ENCODE measurements at places on chromosomes 12 and 14.
A peak's percentile ranks its signal among the peaks of the same experiment; 100 is the strongest.

GRCh38 chr12:109554761-109555160, 18.5 kb downstream of the MMAB start:
- no peak for DNase-seq

DNA sequence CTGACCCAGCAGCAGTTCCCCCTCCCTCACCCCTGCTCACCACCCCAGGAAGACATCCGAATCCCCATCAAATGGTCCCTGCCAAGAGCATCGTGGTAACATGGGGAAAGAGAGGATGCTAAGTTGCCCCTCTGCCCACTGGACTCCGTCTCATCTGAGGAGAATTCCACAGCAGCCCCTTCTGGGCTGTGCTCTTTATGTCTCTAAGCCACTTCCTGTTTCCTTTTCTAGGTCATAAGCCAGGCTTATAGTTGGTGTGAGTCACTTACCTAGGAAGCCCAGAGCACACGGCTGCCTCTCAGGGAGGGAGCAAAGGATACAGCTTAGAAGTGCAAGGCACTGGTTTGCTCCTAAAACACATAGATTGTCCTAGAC, 76.0 kb downstream of the VCPKMT start:
- DNase-seq = peak; percentile 88

DNA sequence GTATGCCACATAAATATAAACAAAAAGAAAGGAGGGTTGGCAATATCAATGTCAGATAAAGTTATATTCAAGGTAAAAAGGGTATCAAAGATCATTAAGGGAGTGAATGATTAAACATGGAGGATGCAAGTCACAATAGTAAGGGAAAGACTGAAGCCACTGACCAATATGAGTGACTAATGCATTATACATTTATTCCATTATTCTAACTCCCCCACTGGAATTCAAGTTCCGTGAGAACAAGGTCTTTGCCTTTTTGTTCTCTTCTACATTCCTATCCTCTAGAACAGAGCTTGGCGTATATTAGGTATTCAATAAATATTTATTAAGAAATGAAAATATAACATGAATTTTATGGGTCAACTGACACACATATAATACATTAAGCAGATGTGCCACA, 30.7 kb downstream of the MAP4K5 start:
- DNase-seq = no peak

DNA sequence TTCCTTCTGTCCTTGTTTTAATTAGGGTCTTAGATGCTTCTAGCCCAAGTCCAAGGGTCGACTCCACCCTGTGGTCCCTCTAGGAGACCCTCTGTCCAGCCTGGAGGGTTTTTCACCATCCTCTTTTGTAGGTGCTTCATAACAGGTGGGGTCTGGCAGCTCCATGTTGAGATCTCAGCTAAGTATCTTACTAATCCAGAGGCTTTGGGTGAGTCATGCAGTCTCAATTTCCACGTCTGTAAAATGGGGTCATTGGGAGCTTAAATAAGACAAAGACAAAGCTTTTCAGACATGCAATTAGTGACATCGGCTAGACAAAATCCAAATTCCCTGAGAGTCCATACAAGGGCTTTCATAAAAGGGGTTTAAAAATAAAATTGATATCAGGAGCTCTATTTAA, 3.2 kb downstream of the HSPB8 start:
- DNase-seq = no peak

DNA sequence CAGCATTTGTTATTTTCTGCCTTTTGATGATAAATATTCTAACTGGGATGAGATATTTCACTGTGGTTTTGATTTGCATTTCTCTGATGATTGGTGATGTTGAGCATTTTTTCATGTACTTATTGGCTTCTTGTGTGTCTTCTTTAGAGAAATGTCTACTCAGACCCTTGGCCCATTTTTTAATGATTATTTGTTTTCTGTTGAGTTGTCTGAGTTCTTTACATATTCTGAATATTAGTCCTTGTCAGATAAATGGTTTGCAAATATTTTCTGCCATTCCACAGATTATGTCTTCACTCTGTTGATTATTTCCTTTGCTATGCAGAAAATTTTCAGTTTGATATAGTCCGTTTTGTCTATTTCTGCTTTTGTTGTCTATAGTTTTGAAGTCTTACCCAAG, 317.0 kb downstream of the CEP128 start:
- no peak for DNase-seq

GRCh38 chr14:54567224-54567638, 303 bp downstream of the SAMD4A start:
- no peak for DNase-seq

- no peak for DNase-seq
Measured at GRCh38 chr14:32300136-32300535, 29.0 kb upstream of the AKAP6 start.

DNA sequence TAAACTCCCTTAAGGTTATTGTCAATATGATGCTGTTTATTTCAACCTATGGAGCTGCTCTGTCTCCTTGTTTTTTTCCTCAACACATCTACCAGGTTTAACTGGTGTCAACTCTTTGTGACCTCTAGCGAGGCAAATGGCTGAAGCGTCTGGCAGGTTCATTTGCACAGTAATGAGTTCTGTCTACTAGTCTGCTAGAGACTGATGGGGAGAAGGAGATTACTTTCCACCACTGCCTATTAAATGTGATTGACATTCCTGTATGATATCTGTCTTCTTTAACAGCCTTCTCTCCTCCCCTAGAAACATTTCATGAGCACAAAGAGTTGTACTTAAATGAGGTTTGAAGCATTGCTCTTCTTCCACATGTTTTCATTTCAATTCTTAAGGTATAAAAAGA, 253.7 kb downstream of the SLC6A15 start:
- DNase-seq = no peak

GRCh38 chr12:20505056-20505455, 136.7 kb downstream of the PDE3A start:
- no peak for DNase-seq

- DNase-seq = no peak
Measured at GRCh38 chr12:55935738-55936151, 4.8 kb downstream of the DGKA start.

- DNase-seq = no peak
Measured at GRCh38 chr12:125683748-125684381, 618.6 kb downstream of the AACS start.

DNA sequence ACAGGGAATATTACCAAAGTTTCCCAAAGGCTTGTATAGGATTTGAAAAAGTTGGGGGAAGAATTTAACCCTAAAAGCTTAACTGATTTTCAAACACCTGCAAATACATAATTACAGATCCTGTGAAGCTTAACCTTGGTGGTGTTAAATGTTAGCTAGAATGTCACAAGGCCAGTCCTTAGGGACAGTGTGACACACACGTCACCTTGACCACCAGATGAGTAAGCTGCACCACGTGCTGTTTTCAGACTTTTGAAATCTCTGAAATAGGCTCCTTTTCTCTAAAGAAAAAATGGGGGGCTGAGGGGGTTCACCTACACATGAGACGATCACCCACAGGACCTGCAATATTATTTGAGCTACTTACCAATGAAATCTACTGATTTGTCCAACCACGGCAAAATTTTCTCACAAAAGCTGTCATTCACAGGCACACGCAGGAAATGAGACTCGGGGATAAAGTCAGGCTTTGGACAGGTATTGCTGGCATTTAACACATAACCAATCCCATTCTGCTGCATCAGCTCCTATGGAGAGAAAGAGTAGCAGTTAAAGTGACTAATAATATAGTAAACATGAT, 75.9 kb downstream of the DUSP16 start:
- DNase-seq = no peak

DNA sequence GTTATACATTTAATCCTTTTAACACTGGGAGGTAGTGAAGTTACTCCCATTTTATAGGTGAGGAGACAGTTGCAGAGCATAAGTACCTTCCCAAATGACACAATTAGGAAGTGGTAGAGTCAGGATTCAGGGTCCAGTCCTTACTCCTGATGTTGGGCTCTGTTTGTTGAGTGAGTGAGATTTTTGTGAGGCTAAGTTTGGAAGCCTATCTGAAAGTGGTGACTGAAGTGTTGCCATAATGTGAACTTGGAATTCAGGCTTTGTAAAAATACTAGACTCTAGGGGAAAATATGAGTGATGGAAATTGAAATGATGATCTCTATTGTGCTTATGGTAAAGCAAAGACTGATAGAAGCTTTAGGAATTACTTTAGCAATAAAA, 2.2 kb downstream of the NUDT4 start:
- no peak for DNase-seq

- DNase-seq = peak; percentile 79
Measured at GRCh38 chr12:53267306-53267998, 647 bp upstream of the ESPL1 start.

DNA sequence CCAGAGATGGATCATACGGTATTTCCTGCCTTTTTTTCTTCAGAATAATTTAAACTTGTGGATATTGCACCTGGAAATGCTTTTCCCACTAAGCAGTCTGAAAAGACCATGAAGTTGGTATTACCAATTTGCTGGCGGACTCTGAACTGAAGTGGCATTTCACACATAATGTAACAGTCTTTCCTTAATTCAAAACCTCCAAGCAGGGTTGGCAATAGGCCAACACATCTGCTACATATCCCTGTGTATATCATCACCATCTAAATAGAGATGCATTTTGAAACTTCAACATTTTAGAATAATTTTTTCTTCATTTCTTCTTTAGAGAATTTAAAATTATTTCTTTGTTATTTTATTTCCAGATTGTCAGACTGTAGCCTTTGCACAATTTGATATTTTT, 100.5 kb downstream of the TSPAN8 start:
- no peak for DNase-seq

GRCh38 chr14:103073367-103073875, 10.6 kb upstream of the LBHD2 start:
- no peak for DNase-seq

DNA sequence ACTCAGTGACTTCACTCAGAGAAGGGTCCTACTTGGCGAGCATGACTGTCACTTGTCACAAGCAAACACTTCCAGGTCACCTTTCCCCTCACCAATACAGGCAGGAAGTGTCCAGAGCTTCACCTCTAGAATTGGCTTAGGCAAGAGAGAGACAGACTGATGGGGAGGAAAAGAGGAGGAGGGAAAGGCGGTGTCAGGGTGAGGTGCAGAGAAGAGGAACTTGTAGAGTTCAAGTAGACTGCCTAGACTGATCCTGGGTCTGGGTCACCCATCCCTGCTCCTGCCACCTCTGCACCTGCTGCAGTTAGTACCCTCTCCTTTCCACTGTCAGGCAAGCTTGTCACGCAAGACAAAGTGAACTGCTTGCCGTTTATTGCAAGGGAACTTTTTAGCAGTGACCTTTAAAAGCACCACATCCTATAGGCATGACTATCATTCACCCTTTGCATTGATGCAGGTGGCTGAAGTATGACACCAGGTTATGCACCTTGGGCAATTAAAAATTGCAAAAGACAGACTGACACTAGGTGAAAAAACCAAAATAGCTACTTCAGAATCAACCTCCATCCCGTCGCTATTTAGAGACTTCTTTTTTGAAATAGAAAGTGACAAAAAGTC, 292.4 kb downstream of the SYT1 start:
- DNase-seq = no peak
